Fibroblast of skin of right biceps (primary cell): ENCODE measurements at places on chromosomes 12 and 14.
A peak's percentile ranks its signal among the peaks of the same experiment; 100 is the strongest.

DNA sequence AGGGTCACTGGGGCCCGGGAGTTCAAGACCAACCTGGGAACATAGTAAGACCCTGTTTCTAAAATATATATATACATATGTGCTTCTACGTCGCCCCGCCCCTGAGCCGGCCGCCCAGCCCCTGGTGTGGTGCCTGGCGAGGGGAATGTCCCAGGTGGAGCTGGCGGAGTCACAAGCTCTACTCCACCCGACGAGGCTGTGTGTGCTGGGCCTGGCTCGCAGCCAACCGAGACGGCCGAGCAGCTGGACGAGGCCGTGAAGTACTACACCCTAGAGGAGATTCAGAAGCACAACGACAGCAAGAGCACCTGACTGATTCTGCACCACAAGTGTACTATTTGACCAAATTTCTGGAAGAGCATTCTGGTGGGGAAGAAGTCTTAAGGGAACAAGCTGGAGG lies 22.1 kb upstream of the ITPK1 start:
- DNase-seq: no peak

GRCh38 chr14:65937960-65938316 lies 525.4 kb downstream of the FUT8 start:
- no peak for DNase-seq

- DNase-seq: peak; percentile 97
Measured at GRCh38 chr12:67456431-67456901, 187.3 kb downstream of the CAND1 start.

- no peak for DNase-seq
Measured at GRCh38 chr12:12467688-12468261, 94.9 kb downstream of the DUSP16 start.

GRCh38 chr14:50010752-50011151 lies 105.6 kb downstream of the VCPKMT start:
- DNase-seq: peak; percentile 49

- DNase-seq: peak; percentile 87
Measured at GRCh38 chr14:54200726-54201125, 196.1 kb upstream of the CDKN3 start.

GRCh38 chr14:99481745-99482099 lies 513 bp downstream of the CCNK start:
- DNase-seq: peak; percentile 33

- DNase-seq: no peak
Measured at GRCh38 chr14:71309756-71310155, 402.5 kb downstream of the PCNX1 start.

DNA sequence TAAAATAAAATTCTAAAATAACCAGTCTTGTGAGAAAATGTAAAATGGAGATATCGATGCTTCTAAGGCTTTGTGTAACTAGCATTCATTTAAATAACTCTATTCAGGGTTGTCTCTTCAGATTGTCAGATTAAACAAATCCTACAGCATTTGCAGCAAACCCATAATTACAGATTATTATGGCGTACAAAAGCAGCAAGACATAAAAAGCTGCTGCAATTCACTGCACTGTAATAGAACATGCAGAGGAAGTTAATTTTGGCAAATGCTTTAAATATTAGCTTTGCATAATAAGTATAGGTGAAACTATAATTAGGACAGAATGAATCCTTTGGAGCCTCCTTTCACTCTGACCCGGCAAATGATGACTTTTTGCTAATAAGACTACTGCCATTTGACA lies 98.3 kb downstream of the INSM2 start:
- no peak for DNase-seq

GRCh38 chr12:119417440-119417839 lies 82.9 kb downstream of the CCDC60 start:
- DNase-seq: no peak

GRCh38 chr12:73361864-73362230 lies 1089.7 kb downstream of the TRHDE start:
- no peak for DNase-seq

DNA sequence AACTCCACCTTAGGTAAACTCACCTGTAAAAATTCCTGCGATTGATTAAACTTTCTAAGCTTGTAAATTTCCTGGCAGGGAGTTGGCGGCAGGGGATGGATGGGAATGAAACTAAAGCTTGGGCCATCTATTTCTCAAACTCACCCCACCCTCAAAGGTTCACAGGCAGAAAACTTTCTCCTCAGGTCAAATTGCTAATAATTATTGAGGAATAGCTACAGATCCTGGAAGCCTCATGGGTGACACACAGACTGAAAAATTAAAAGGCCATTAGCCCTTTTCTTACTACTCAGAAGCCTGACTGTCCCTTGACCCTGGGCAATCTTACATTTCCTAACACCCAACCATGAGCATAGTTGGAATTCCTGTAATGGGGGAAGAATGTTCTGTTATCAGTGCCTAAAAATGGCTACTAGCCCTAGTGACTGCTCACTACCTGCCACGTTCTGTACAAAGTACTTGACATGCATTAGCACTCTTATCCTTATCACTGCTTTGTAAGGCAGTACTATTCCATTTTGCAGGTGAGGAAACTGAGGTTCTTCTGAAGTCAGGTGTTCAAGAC lies 12.4 kb upstream of the SYNDIG1L start:
- DNase-seq: no peak

DNA sequence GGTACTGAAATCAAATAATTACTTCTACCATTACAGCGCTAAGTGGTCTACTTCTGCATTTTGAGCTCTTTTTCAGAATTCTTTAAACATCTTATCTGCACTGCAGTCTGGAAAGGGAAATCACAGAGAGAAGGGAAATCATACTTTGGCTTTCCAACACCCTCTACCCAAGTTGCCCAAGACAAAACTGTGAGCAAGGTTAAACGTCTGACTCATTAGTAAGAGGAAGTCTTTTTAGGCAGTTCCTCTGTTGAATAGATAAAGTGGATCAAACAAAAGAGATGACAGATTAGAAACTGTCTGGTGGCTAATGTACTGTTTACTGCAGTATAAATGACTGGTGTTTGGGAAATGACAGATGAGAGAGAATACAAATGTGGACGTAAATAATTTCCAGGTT lies 858.1 kb downstream of the NRXN3 start:
- DNase-seq: no peak

DNA sequence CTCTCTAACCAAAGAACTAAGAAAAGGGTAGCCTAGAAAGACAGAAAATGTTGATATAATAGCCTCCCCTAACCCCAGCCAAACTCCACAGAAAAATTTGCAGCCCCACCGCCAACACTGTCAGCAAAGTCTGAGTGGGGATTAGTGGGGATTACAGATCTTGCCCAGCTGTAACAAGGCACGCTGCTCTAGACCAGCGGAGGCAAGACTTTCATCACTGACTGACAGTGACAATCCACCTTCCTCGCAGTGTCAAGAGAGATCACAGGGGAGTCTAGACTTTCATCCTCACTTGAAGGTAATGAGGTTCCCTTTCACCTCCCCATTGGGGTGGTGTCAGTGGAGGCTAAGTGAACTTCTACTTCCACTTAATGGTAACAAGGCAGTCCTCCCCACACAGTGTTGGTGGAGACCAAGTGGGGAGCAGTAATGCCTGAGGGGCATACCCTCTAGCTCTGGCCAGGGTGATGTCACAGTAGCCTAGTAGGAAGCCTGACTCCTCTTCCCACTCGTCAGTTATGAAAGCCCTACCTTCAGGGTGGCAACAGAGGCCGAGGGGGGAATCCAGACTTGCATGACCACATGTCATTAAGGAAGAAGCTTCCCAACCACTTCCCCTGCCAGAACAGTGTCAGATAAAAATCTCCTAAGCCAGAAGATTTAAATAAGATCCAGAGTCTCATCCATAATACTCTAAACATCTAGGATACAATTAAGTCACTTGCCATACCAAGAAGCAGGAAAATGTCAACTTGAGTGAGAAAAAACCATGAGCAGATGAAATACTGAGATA lies 91.7 kb upstream of the RASSF8 start:
- DNase-seq: peak; percentile 68

GRCh38 chr12:112304436-112304835 lies 77.8 kb downstream of the HECTD4 start:
- DNase-seq: no peak

DNA sequence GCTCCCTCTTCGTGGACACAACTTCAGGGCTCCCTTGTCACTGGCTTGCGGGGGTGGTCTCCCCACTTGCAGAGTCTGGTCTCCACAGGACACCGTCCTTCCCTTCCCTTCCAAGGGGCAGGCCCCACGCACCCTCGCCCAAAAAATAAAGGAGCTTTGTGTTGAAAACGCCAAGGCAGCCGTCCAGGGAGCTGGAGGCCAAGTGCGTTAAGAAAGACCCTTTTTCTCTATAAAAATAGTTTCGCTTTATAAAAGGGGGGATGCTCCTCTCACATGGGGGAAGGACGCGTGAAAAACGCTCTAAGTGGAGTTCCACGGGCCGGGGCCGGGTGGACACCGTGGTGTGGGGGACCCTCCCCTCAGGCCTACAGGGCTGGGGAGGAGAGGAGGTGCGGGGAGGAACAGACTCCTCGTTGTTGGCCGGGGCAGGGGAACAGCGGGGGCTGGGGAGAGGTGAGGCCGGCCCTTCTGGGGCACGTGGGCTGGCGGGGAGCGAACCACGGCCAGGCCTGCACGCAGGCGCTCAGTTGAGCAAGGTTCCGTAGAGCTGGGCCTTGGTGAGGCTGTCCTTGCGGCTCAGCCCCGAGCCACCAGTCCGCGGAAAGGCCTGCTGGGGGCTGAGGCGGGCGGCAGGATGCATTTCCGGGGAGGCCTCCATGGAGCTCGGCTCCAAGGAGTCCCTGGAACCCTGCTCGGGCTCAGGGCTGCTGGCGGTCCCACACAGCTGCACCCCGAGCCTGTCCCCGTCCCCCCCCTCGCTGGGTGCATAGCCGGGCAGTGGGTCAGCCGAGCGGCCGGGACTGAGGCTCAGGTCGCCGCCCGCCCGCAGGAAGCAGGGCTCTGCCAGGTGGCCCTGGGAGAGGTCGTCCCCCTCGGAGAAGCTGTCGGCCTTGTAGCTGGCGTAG lies 49.5 kb downstream of the BEGAIN start:
- DNase-seq: no peak

DNA sequence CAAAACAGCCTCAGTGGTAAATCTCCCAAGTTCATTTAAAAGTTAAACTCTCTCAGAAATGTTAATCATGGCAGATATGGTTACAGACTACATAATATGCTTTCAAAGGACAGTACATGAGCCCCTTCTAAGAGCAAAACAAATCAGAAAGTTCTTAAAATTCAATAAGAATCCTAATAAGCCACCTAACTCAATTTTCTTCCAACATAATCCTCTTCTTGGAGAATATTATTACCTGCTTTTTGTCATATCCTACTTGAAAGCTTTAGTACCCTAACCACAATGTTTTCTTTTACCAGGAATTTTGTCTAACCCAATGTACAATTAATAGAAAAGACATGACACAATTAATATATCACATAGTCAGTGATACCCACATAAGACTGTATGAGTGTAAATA lies 236.5 kb upstream of the ATP2B1 start:
- no peak for DNase-seq

- DNase-seq: no peak
Measured at GRCh38 chr12:77151030-77151429, 85.7 kb upstream of the E2F7 start.

DNA sequence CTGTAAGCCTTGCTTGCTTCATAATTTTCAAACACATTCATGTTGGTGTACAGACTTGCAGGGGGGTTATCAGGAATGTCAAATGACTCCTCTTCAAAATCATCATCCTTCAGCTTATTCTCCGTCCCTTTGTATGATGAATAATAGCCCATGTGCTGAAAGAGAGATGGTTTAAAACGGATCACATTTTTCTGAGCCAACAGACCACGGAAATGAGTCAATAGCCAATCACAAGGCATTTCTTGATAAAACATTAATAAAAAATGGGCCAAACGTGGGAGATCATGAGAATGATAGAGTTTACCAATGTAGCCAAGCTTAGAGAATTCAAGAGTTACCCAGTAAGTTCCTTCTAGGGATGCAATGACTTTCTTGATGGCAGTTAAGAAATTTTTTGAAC lies 105.5 kb downstream of the NTS start:
- peak; percentile 3 for DNase-seq

DNA sequence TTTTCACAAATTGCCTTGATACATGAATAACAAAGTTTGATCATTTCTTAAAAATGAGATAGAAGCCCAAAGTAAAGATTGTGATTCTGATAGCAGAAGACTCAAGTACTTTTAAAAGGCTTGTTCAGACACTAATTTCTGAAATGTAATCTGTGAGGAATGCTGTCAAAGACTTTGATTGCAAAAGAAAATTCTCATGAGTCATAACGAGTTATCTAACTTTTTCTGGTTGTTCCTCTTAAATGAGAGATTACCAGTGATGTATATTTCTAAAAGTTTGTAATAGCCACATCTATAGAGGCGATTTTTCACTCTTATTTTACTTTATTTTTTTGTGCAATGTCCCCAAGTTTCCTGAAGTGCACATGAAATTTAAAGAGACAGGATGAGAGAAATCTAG lies 7.0 kb downstream of the PYGL start:
- DNase-seq: peak; percentile 71

DNA sequence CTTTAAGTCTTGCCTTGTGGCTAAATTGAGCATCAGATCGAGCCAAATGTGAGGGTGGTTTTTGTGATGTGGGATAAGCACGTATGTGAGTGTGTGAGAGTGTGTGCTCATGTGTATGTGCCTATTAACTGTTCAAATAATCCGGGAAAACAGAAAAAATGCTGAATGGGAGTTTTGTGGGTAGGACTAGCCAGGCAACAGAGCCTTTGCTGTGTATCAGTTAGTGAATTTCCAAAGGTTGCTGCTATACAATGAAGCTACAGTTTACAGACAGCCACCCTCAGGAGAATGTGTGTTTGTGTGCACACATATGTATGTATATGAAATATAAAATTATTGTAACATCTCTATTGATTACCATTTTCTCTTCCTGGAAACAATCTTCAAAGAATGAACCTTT lies 154.0 kb downstream of the SOX5 start:
- DNase-seq: no peak

DNA sequence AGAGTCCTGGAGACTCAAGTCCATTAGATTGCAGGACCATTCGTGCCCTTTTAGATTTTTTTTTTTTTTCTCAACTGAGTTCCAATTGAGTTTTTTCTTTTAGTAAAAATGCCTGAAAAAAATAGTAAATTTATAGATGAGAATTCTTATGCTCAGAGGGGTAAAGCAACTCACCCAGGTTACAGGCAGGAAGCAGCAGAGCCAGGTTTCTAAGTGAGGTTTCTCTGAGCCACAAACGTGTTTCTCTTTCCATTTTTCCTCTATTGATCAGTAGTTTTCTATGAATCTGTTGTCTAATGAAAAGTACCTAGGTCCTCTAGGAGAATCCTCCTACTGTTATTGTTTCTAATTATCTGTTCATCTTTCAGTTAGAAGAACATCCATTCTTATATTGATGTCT lies 66.4 kb upstream of the C12orf71 start:
- DNase-seq: no peak

- DNase-seq: peak; percentile 84
Measured at GRCh38 chr12:16352481-16352880, 5.0 kb downstream of the MGST1 start.

- no peak for DNase-seq
Measured at GRCh38 chr14:99736603-99737371, 52.7 kb downstream of the CYP46A1 start.

DNA sequence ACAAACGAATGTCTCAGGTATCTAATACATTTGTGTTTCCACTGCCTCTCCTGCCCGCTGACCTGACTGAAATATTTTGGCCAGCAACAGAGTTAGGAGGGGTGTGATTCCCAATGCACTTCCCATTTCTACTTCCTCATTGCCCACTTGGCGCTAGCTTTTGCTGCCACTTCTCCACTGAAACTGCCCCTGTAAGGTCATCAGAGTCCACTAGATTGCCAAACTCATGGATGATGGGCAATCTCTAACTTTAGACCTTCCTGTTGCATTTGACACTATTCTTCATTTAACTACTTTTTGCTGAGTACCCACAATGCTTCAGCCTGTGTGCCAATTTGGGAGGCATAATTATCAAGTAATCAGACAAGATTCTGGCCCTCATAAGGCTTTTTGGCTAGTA lies 40.8 kb downstream of the GPR65 start:
- DNase-seq: no peak
